ENCODE measurements at places on chromosomes 5 and 9.
A peak's percentile ranks its signal among the peaks of the same experiment; 100 is the strongest.

GRCh38 chr9:37030611-37030939 lies 3.5 kb downstream of the PAX5 start:
- DNase-seq: no peak

DNA sequence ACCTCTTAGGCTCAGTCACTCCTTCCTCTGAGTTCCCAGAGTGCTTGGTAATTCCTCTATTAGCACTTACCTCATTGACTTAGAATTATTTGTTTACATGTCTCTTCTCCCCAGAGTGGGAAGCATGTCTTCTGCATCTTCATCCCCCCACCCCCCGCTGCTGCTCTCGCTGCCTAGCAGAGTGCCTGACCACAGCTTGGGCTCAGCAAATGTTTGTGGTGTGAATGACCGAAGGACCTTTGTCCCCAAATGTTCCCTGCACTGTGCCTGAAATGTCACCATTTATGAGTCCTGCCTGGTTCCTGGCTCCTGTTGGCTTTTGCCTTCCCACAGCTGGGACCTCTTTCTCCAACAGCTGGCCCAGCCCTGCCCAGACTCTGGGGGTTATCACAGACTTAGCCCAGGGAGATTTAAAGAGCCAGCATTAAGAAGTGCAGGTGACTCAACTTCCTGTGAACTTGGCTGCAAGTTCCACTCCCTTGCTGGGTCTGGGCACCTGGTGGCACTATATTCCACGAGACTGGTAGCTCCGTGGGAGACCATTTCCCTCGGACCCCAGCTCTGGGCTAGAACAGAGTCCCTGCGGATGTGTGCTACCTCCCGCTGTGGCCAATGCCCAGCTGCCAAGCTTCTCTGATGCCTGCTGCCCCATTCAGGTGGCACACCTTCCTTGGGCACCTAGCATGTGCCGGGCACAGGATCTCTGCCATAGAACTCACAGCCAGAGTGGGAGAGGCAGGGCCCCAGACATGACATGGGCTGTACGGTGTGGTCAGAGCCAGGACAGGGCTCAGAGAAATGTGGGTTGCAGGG lies 1.8 kb upstream of the HMCN2 start:
- peak; percentile 15 for DNase-seq

DNA sequence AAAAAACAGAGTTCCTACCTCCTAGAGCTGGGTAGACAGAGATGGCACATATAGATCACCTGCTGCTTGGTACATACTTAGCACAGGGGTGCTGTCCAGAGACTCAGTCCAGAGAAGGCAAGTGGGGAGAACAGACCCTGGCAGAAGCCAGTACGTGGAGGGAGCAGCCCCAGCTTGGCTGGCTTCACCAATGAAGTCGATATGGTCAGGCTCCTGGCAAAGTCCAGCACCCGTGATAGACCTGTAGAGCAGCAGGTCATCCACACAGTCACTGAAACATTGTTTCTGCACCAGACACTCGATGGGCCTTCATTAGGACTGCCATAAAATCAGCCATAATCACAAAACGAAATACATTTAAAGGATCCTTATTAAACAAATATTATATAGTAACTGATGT lies 45.8 kb downstream of the WHRN start:
- DNase-seq: no peak

- DNase-seq: no peak
Measured at GRCh38 chr5:38666668-38667498, 110.4 kb upstream of the LIFR start.

DNA sequence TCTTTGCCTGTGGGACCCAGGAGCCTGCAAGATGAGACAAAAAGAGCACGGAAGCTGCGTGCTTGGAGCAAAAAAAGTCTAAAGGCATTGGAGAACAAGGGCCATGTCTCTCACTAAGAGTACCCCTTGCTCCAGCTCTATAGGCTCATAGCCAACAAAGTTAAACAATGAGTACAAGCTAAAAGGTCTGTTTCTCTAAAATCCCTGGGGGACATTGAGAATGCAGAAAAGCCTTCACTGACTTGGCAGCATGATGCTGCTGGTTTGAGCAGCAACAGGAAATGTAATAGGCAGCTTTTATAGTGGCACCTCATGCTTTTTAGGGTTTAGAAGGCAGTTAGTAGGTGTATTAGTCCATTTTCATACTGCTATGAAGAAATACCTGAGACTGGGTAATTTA lies 287.5 kb downstream of the SMARCA2 start:
- no peak for DNase-seq

DNA sequence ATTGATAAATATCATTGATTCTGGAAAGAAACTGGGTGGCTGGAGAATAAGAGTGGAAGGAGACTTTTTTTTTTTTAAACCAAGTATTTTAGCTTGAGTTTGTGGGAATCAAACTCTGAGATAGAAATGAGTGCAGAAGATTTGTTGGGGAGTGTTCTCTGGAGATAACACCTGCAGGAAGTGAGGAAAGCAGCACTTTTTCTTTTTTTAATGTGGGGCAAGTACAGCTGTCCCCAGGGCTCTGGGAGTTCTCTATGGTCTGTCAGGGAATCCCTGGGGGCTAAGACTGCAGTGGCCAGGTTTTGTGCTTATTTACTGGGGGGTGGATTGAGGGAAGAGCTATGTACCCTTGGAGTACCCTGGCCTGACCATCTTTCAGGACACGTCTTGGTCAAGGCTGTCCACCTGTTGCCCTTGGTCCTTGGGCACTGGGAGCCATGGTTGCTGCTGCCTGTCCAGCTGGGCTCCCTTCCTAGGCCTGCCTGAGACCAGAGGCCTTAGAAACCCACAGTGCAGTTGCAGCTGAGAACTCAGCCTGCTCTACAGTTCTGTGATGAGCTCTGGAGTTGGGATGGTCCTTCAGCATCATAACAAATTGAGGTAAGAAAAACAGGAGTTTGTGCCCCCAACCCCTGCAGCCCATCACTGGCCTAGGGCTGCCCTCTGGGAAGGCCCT lies 85.8 kb downstream of the PHAX start:
- DNase-seq: no peak

DNA sequence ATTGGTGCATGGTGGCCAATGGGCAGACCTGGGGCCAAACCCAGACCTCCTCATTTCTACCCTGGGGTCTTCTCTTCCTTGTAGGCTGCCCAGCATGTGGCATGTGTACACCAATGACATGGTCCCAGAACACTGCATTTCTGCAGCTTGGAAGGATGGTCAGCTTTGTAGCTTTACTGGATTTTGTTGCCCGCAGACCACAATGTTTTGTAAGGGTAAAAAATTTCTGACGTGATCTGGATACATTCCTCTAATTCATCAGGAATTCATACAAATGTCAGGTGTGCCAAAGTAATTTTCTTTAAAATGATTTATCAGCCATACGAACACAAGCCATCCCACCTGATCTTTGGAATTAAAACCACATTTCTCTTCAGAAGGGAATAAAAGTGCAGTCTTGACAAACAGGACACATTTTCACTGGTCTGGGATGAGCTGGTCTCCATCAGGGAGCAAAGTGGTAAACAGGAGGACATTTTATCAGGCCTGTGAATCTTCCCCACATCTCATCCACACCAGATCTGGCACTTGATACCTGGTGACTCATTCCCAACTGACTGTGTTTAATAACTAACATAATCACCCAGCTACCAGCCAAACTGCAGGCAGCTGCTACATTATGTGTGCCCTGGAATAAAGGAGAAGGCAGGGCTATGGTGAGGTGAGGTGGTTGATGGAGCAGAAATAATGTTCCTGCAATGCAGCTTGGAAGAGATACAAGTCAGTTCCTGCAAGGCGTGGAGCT lies 103.9 kb downstream of the SPOCK1 start:
- no peak for DNase-seq

DNA sequence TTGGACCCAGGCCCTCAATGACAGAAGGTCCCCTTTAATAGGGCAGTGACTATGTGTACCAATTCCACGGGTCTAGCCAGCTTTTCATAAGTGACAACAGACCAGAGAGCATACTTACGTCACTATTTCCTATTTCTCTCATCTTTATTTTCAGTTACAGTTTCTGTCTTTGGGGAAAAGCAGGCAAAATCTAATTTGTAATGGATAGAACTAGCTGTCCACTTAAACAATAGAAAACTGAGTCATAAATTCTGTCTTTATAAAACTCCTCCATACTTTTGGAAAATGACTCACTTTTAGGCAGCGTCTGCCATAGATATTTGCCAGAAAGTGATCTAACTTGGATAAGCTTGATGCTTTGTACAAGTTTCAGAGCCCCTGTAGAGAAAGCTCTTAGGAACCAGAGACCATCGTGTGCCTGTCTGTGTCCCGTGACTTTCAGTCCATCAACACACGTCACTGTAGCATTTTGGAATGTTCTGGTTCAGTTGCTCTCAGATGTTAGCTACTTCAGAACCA lies 101.9 kb downstream of the F2RL2 start:
- peak; percentile 71 for DNase-seq

DNA sequence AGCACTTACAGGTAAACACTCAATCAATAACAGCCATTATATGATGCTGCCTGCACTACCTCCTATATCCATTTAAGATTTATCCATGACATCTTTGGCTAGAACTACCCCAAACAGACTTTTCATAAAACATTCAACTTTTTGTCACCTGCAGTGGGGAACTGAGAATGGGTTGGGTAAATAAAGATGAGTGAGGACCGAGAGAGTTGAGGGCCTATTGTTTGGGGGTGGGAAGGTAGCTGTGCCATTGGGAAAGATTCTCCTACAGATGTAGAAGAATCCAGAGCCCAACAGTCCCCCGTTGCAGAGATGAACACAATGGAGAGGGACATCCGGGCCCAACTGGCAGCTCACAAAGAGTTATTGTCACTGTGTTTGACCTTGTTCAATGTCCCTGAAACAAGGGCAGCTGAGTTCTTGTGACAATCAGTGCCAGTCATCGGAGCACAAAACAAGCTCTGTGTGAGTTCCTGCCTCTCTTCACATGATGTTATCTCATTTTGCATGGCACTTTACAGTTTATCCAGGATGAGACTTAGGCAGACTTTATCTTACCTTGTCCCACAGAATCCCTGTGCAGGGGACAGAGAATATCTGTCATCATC lies 11.5 kb upstream of the SLC31A2 start:
- no peak for DNase-seq

DNA sequence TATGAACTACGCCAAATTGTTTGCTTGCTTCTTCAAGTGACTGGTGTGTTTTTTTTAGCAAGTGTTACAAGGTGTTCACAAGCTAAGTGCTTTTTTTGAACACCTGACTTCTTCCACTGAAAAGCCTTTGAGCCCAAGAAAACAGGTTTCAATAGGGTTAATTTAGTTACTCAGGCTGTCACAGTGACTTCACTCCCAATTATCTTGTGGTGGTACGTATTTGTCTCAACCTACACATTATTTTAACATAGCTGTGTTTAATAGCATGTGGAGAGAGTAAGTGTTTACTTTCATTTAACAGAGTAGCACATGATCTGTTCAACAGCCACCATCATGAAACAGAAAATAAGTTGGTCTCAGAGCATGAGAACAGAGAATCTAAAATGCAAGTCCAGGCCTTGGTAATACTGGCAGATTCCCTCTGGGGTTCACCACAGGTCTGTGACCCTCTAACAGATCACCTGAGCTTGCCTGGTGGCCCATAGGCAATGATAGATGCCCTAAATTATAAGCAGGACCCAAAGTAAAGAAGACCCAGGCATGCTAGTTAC lies 267.7 kb upstream of the SMARCA2 start:
- no peak for DNase-seq

DNA sequence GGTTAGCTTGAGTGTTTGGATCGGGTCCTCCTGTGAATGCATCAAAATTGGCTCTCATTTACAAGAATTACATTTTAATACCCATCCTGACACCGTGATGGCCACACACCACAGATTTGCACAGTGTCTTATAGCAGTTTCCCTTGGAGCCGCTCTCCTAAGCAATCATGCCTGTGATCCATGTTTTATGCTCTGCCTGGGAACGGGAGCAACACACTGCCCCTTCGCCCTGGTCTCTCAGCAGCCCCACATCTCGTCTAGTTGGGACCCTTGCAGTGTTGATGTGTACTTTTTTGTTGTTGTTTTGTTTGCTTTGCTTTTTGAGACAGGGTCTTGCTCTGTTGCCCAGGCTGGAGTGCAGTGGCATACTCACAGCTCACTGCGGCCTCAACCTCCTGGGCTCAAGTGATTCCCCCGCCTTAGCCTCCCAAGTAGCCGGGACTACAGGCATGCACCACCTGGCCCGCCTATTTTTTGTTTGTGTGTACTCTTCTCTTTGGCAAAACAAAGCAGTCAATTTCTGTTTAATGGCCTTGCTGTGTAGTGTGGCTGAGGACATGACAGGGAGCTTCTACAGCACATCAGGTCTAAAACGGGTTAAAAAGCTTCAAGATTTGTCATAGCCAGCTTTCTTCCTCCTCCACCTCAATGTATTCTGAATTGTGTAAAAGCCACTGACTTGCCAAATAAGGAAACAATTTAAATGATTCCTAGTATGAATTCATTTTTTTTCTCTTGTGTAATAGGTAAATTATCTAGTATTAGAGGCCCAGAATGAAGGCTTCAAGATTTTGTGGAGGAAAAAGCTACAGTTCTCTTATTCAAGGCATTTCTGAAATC lies 101.6 kb upstream of the TBCA start:
- DNase-seq: no peak

- DNase-seq: no peak
Measured at GRCh38 chr5:167096816-167097215, 1194.6 kb upstream of the WWC1 start.

DNA sequence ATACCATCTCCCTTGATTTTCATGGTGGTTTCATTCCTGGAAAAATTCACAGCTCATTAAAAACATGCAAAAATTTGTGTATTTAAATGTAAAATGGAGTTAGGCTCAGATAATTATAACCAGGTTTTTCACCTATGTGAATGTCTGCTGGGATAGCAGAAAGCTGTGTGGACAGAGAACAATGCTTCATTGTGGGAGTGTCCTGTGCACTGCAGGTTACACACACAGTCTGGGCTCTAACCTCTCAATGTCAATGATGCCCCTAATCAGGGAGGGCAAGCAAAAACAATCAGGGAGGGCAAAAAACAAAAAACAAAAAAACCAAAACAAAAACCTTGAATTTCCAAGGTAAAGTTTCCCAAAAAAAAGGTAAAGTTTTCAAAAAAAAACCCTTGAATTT lies 158.9 kb upstream of the KLF9 start:
- DNase-seq: no peak

GRCh38 chr9:123948286-123948685 lies 18.4 kb upstream of the DENND1A start:
- no peak for DNase-seq

DNA sequence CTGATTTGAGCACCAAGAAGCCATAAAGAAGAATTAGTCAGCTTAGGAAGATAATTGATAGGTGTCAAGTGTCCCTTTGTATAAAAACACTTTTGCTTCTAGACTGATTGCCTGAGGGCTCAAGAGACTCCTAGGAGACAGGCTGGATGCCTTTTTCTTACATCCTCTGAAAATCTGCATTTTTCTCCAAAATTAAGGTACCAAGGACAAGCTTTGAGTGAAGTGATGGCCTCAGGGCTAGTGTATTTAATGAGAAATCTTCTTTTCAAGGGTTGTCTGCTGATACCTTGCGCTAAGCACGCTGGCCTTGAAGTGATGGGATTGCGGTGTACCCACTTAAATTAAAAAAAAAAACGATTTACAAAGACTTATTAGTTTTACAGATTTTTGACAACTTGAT lies 304.0 kb downstream of the TLR4 start:
- no peak for DNase-seq

GRCh38 chr9:133238851-133239532 lies 29.9 kb upstream of the OBP2B start:
- peak; percentile 47 for DNase-seq
